Progenitor cell of endocrine pancreas (in vitro differentiated cells): ENCODE measurements at places on chromosomes 12 and 14. TPM values are rescaled to one million over a fixed set of nuclear protein-coding genes. Genes with fewer than 3 reads are reported as not detected.

GRCh38 chr12:97837401-97837800, 374.8 kb downstream of the RMST start:
- DNase-seq, result no peak

GRCh38 chr12:65327207-65328076, 49.0 kb downstream of the MSRB3 start:
- no peak for DNase-seq

DNA sequence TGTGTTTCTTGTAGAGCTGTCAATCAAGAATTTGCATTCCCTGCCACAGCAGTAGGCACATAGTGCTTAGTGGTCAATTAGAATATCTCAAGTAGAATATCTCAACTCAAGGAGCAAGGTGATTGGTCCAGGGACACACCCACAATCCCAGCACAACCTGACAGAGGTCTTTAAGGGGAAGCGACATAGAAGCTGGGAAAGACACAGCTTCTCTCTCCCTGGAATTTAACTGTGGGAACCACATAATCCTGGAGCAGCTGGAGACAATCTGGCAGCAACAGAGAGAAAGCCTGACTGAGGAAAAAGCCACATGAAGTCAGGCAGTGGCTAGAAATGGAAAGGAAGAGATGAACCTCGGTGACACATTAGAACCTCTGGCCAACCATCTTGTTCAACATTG, 85.7 kb upstream of the LMO3 start:
- no peak for DNase-seq

- DNase-seq, result no peak
Observed at GRCh38 chr12:12327802-12328201, 22.2 kb downstream of the MANSC1 start.

GRCh38 chr12:111822886-111823285, 19.1 kb upstream of the MAPKAPK5 start:
- DNase-seq, result no peak

- no peak for DNase-seq
Observed at GRCh38 chr12:122333142-122334087, 67.1 kb upstream of the VPS33A start.

DNA sequence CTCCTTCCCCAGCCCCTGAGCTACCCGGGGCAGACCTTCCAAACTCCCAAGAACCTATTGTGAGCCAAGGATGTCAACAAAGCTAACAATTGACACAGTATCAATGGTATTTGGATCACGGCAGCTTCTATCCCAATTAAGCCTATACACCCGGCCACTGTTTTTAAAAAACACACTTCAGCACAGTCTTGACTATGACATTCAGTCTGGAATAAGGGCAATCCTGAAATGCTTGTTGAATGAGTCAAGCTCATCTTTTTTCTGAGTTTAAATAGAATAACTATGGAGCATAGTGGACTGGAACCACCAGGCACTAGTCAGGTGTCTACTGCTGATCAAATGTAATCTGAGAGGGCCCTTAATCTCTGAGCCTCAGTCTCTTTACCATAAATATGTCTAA, 5.7 kb downstream of the DENND5B start:
- no peak for DNase-seq

DNA sequence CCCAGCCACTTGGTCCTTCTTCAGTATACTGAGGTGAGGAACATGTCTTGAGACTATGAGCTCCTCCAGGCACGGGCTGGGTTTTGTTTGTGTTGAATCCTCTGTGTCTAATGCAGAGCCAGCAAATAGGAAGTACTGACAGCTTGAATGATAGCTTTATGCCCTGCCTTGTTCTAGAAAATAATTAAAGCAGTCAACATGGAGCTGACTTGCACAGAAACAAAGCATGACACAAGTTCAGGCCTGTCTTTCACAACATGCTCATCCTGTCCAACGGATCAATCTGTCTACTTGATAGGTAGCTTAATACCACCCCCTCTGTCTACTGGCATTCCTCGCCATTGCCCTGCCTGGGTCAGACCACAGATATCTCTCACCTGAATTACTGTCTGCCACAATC, 140.9 kb downstream of the ESRRB start:
- DNase-seq, result no peak

DNA sequence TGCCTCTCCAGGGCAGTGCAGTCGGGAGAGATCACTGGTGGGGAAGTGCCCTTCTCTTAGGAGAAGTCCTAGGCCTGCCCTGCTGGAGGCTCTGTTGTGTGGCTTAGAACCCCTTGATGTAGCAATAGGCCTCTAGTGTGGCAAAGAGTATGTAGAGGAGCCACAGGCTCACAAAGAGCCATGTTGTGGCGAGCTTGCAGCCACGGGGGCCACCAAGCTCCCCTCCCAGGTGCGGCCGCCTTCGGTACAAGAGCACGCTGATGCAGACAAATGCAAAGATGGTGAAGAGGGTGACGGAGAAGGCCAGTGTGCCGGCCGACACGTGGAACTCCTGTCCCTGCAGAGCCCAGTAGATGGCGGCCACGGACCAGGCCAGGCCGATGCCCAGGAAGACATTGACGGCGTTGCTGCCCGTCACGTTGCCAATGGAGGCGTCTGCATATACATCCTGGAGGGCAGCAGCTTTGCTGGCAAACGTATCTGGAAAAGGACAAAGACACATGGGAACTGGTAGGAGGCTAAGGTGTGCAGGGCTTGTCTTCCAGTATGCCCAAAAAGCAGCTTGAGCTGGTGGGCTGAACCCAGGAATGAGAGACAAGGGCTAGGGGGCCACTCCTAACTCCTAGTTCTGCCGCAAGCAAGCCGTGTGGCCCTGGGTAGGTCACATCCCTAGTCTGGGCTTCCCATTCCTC, 142.8 kb downstream of the SLC8A3 start:
- peak; percentile 61 for DNase-seq

GRCh38 chr12:129119537-129119936, 266.3 kb downstream of the GLT1D1 start:
- DNase-seq, result peak; percentile 12

DNA sequence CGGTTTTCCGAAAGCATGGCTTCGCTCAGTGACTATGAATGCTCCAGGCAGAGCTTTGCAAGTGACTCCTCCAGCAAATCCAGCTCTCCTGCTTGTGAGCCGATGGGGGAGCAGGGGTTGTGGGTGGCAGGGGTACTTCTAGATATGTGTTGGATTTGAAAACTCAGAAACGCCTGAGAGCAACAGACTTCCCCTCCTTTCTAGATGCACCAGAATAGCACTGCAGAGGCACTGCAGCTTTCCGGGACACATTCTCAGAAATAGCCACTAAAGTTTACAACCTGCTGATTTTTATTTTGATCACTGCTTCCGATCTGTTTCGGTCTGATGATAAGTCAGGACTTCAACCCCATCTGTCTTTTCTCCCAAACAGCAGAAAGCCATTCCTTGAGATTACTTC, 8.6 kb downstream of the TCP11L2 start:
- DNase-seq, result no peak

DNA sequence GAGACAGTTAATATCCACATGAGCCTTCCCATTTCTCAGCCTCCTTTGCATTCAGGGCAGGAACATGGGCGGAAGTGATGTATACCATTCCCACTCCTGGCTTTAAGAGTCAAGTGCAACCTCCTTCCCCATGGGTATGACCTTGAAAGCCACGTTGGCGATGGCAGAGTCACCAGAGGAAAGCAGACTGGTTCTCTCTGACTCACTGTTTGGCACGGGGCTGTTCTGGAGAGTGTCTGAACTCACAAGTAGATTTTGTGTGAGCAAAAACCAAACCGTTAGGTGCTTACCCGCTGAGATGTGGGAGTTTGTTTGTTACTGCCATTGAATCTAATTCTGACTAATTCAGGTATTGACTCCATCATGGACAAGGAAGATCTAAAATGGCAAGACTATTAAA, 36.7 kb upstream of the PZP start:
- DNase-seq, result no peak

- no peak for DNase-seq
Observed at GRCh38 chr12:69000074-69000473, 67.1 kb upstream of the CPM start.

- no peak for DNase-seq
Observed at GRCh38 chr14:99996951-99997571, 68.2 kb upstream of the EVL start.

DNA sequence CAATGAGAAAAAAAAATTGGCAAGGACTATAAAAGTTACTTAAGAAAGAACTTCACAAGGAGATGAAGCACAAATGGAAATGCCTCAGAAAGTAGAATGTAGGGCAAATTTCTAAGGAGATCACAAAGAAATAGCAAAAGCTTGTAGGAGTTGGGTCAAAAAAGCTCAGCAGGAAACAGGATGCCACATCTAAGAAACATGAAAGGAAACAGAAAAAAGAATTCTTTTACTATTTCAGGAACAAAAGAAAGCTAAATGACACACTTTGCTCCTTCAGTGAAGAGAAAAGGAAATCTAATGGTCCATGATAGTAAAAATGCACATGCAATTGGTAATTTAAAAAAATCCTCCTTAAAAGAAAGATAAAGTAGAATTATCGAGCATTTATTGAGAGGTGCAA, 452.1 kb upstream of the GARIN6 start:
- no peak for DNase-seq

- no peak for DNase-seq
Observed at GRCh38 chr14:74459976-74460375, 33.1 kb downstream of the NPC2 start.

CYP46A1 gene
- 2.9 and 3.9 TPM in 2 replicates for total RNA-seq

VRTN gene
- 1.2 and 1.5 TPM in 2 replicates for total RNA-seq

RNASE1 gene
- total RNA-seq, result 4.5 and 7.1 TPM in 2 replicates

PLA2G1B gene
- 0.60 TPM in 1 of 2 replicates, not detected in the other for total RNA-seq

DTX1 gene
- 1.8 TPM in 2 replicates for total RNA-seq

INHBC gene
- total RNA-seq, result 0.16 TPM in 1 of 2 replicates, not detected in the other

C12orf54 gene
- not detected in 2 replicates for total RNA-seq
